ENCODE measurements at places on chromosomes 4 and X.

DNA sequence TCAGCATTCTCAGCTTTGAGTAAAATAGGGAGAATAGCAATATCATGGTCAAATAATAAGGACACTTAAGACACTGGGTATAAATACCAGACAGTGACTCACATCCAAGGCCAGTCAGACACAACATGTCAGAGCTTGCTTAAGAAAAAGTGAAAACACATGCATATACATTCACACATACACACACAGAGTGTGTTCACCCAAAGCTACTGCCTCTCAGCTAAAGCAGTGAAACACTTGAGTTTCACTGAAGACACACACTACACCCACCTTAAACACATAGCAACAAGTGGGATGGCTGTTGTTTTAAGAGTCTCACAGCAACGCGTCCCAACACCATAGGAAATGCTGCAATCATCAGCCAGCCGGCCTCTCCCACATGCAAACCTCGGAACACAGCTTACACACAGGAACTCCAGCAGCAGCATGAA lies 14.4 kb downstream of the SHROOM4 start:
- DNase-seq = no peak

DNA sequence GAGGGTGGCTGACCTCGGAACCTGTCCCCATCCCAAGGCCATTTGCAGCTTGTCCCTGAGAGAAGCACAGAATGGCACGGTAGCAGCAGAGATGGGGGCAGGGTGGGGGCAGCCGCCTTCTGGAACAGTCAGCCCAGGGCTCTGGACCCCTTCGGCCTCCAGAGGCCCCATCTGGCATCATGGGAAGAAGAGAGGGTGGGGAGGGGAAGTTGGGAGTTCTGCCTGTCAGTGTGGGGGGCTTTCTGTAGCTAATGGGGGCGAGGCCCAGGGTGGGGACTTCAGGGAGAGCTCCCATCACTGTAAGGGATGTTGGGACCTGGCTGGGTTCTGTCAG lies 62.9 kb upstream of the ADRA2C start:
- DNase-seq = no peak

DNA sequence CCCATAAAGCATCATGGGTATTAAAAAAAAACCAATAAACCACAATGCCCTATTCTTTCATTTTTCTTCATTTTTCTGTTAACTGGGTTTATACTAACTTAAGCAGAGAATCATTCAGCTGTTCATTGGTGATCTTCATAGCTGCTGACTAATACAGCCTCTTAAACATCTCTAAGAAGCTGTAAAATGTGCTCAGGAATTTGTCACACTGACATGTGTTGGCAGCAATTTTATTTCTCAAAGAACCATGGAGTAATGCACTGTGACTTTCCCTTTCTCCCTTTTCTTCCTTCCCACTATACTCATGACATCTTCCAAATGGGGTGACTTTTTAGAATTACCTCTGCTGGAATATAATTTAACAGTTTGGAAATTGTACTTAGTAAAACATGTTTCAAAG lies 315.4 kb downstream of the ANTXR2 start:
- no peak for DNase-seq

- no peak for DNase-seq
Observed at GRCh38 chrX:15512401-15512965, 11.9 kb downstream of the BMX start.

DNA sequence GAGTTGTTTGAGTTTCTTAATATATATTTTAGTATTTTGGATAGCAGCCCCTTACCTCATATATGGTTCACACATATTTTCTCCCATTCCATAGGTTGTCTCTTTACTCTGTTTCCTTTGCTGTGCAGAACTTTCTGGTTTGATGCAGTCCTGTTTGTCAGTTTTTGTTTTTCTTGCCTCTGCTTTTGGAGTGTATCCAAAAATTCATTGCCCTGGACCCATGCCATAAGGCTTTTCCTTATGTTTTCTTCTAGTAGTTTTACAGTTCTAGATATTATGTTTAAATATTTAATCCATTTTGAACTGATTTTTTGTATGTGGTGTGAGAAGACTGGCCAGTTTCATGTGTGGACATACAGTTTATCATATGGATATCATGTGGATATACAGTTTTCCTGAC lies 58.5 kb upstream of the NUDT6 start:
- DNase-seq = no peak

DNA sequence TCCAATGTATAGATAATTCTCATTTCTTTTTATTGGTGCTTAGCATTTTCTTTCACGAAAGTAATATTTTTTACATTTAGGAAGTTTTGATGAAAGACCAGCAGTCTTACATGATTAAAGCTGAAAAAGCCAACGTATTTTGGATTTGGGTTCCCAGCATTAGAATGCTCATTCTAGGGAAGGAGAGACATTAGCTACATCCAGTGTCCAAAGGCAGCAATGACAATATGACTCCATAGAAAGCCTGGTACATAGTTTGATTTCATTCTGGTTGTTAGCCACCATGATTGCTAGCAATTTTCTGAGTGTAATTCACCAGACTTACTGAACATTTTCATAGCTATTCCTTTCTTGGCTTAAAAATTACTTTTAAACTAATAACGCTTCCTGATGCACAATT lies 1397.5 kb downstream of the PCDH7 start:
- no peak for DNase-seq

- DNase-seq = no peak
Observed at GRCh38 chr4:133377286-133377685, 228.2 kb downstream of the PCDH10 start.

Data from activated CD8-positive, alpha-beta memory T cell treated with anti-CD3 and anti-CD28 coated beads for 1 hour (primary cell).